ENCODE measurements at places on chromosomes 3 and 15. TPM values are rescaled to one million over a fixed set of nuclear protein-coding genes. Genes with fewer than 3 reads are reported as not detected.

KCNMB3 gene
- 1.8 TPM for total RNA-seq

LARP6 gene
- total RNA-seq, result 15.5 TPM

PRTG gene
- 1.6 TPM for total RNA-seq

PARP15 gene
- 2.2 TPM for total RNA-seq

SENP5 gene
- 26.4 TPM for total RNA-seq

CYP1A2 gene
- total RNA-seq, result 0.14 TPM

POLQ gene
- 0.65 TPM for total RNA-seq

TNFAIP8L3 gene
- 2.6 TPM for total RNA-seq

DUOXA1 gene
- total RNA-seq, result 0.68 TPM

CDHR4 gene
- 0.14 TPM for total RNA-seq

ZWILCH gene
- total RNA-seq, result 18.1 TPM

Data from motor neuron (in vitro differentiated cells).